ENCODE measurements at places on chromosomes 13 and 19. TPM values are rescaled to one million over a fixed set of nuclear protein-coding genes. Genes with fewer than 3 reads are reported as not detected.

THOP1 gene
- polyA plus RNA-seq: 62.0 TPM

SLITRK6 gene
- 12.3 TPM for polyA plus RNA-seq

CAMSAP3 gene
- 6.1 TPM for polyA plus RNA-seq

PEG3 gene
- polyA plus RNA-seq: 0.14 TPM

TLE2 gene
- 0.88 TPM for polyA plus RNA-seq

CASP14 gene
- 122 TPM for polyA plus RNA-seq

ZNF829 gene
- 2.3 TPM for polyA plus RNA-seq
